Germinal center (tissue), 1 donor: ENCODE measurements at places on chromosomes 5 and 9.
A peak's percentile ranks its signal among the peaks of the same experiment; 100 is the strongest.

DNA sequence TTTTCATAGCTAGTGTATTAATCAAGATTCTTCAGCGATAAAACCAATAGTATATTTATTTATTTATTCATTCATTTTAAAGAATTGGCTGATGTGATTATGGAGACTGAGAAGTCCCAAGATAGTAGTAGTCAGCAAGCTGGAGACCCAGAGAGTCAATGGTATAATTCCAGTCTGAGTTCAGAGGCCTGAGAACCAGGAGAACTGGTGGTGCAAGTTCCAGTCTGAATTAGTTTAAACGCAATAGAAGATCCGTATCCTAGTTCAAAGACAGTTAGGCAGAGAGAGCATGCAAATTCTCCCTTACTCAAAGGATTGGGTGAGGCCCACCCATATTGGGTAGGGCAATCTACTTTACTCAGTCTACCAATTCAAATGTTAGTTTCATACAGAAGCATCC, 364.2 kb upstream of the RPS23 start:
- no peak for DNase-seq

DNA sequence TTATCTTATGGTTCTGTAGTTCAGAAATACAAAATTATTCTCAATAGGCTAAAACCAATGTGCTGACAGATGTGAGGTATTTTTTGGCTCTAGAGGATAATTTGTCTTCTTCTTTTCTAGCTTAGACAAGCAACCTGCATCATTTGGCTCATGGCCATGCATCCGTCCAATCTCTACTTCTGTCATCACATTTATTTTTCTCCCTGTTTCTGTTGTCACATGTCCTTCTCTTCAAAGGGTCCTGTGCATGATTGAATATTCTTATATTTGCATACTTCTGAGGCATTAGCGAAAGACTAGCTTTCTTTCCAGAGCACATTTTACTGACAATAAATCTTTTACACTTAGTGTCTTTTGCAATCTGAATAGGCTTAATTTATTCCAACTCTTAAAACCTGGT, 564.7 kb downstream of the CDH10 start:
- no peak for DNase-seq

GRCh38 chr9:126692041-126692758, 78.5 kb downstream of the LMX1B start:
- no peak for DNase-seq

- no peak for DNase-seq
Observed at GRCh38 chr9:33346564-33346963, 55.8 kb downstream of the AQP7 start.

DNA sequence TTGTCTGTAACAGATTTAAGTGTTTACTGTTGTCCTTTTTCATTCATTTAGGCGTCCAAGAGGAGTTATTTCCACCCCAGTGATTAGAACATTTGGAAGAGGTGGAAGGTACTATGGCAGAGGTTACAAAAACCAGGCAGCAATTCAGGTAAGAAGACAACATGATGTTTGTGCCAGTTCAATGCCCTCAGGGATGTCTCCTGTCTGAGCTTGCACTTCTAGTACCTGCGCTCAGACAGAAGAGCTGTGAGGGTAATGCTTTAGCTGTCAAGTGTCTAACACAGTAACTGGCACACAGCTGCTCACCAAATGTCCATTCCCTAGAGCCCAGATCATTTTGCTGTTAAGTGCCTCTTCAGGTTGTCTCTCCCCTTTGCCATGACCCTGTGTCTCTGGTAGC, 14.2 kb upstream of the PHF2 start:
- DNase-seq, result no peak

DNA sequence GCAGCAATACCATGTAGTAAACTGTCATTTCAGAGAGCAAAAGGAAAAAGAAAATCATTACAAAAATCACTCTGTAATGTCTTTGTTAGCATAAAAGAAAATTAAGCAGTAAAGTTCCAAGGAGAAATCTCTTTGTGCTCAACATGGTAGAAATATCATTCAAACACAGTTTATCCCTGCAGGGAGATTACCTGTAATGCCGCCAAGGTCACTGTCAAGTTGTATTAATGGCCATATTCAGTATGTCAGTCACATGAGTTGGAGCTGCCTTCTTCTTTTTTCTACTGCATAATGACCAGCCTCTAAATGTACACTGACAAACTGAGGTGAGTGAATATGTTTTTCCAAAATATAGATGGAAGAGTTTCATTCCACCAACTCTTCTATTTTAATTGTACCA, 36.5 kb downstream of the MEF2C start:
- no peak for DNase-seq

GRCh38 chr5:158194561-158194976, 335.6 kb upstream of the CLINT1 start:
- DNase-seq, result peak; percentile 39

GRCh38 chr5:56506211-56506965, 273.3 kb upstream of the ANKRD55 start:
- DNase-seq, result no peak

DNA sequence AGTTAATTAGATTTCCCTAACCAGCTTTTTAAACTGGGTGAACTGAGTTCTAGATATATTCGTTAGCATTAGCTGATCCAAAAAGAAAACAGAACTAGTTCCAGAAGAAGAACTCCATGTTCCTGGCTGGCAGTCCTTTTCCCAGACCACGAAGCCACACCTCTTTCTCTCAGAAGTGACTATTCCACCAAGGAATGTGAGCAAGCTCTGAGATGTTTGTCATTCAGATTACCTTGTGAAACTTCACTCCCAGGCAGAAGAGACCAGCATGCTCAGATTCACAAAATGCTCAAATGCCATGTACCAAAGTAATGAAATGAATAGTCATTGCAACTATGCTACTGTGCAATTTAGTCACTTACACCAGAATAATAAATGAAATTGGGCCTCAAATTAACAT, 4.4 kb upstream of the SSBP2 start:
- DNase-seq, result no peak

- DNase-seq, result no peak
Observed at GRCh38 chr9:93112864-93113389, 16.9 kb downstream of the CARD19 start.

DNA sequence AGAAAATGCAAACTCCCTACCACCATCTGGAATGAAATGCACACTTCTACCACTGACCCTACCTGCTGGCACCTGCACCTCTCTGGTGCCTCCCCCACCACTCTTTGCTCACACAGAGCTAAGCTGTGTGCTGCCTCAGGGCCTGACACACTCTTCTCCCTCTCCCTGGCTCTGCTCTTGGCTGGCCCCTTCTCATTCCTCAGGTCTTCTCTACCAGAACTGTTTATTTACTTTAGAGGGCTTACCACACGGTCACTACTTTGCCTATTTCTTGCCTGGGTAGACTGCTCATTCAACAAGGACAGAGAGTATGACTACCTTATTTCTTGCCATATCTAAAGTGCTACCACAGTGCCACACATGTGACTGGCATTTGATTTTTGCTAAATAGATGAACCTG, 3.3 kb downstream of the REEP5 start:
- no peak for DNase-seq

- peak; percentile 50 for DNase-seq
Observed at GRCh38 chr5:173581408-173582215, 34.8 kb downstream of the BOD1 start.

GRCh38 chr5:157323107-157323706, 57.3 kb downstream of the CYFIP2 start:
- no peak for DNase-seq

DNA sequence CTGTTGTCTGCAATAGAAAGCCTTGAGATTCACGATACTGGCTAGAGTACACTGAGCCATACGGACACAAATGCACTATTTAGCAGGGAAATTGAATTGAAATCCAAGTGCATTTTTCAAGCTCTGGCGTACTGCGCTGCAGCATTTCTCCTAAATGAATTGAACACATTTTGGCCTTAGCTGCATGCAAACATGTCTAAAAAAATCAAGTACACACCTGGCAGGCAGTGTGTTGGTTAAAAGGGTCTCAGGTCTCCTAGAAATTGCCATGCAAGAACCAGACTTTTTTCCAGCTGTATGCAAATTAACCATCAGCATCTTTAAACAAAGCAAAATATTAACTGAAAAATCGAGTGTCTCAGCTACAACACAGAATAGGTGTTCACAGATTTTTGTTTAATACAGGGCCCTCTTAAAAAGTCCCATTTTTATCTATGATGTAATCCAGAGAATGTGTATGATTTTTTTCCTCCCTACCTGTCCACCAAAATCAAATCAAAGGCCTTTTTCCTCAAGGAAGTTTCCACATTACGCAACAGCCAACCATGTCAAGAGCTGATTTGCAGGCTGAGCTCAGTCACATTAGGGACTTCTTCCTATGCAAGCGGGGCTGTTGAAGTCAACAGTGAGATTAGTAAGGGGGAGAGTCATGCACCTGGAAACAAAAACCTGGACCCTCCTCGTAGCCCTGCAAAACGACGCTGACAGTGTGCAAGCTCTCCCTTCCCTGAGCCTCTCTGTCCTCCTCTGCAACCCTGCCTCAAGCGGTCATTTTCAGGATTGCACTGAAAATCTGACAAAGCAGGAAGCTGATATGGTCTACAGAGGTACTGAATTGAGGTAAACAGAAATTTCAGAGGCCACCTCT, 14.1 kb upstream of the SFXN1 start:
- DNase-seq, result peak; percentile 52

DNA sequence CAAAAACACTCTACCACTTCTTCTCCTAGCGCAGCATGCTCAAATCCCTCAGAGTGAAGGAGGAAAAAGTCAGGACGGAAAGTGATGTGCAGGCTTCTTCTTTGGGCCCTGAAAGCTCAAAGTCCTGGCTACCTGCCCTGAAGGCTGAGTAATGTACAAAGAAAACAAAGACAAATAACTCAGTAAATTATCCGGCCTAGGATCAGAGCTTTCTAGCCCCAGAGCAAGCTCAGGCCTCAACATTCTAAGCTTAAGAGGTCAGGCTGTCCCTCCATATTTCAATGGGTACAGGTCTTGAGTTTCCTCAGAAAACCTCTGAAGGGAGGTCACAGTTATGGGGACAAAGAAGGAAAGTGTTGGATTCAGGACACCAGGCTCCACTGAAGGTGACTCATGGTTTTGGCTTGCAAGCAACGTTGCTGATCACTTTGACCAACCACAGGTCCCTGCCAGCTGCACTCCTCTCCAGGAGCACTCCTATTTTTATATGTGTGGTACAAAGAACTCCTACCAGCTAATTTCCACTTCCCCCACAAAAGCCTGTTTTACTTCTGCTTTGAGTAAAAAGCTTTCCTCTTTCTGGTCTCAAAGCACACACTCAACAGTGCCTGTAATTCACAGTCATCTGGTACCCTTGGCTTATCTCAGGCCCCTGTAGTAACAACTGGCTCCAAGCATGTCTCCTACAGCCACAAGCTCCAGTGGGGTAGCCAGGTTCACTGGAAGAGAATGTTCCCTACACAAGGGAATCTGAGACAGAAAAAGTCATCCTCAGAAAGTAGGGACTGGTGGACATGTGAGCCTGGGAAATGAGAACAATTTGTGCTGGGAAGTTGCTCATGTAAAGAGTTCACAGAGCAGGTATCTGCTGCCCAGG, 115.7 kb downstream of the UGCG start:
- DNase-seq, result peak; percentile 49

DNA sequence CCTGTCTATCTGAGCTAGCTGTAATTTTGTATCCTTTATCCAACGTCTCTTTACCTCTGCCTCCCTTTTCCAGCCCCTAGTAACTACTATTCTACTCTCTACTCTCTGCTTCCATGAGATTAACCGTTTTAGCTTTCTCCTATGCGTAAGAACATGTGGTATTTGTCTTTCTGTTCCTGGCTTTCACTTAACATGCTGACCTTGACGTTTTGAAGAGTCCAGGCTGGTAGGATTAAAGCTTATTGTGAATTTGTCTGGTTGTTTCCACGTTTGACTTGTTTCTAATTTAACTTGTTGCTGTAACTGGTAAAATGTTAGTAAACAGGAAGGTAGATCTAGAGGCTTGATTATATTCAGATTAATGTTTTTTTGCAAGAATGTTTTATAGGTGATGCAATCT, 385.3 kb downstream of the PSAT1 start:
- no peak for DNase-seq

DNA sequence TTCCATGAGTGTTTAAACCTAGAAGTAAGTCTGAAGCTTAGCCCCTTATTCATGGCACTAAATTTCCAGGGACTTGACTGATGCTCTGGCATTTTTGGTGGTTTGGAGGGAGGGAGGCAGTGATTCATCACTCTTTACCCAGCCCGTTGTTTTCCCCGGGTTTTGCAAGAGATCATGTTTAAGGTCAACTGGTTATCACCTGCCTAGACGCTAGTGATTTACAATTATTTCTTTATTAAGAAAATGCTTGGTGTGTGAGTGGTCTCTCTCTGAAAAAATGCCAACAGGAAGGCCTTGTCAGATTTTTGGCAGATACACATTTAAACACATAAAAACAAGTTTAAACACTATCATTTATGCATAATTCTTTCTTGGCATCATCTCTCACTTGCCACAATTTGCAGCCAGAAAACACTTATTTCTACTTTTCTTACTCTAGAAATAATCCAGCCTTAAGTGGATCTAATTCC, 737.9 kb upstream of the ZNF608 start:
- no peak for DNase-seq

GRCh38 chr5:57532513-57533497, 50.2 kb upstream of the ACTBL2 start:
- DNase-seq, result no peak

GRCh38 chr5:142698447-142699183, 12.7 kb upstream of the FGF1 start:
- DNase-seq, result no peak

DNA sequence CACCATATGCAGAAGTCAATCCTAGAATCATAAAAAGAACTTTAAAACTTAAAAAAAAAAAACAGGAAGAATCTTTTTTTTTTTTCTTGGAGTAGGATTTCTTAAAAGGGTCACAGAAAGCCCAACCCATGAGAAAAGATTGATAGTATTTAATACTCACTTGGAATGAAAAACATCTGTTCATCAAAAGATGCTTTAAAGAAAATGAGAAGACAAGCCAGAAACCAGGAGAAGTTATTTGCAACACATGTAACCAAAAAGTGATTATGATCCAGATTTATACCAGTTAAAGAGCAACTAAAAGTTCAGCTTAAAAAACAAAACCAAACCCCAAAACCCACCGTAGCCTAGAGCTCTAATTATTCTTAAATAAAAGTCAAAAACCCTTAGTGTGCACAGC, 69.3 kb downstream of the TLE4 start:
- no peak for DNase-seq

- no peak for DNase-seq
Observed at GRCh38 chr5:64666078-64666477, 24.2 kb upstream of the SHISAL2B start.

DNA sequence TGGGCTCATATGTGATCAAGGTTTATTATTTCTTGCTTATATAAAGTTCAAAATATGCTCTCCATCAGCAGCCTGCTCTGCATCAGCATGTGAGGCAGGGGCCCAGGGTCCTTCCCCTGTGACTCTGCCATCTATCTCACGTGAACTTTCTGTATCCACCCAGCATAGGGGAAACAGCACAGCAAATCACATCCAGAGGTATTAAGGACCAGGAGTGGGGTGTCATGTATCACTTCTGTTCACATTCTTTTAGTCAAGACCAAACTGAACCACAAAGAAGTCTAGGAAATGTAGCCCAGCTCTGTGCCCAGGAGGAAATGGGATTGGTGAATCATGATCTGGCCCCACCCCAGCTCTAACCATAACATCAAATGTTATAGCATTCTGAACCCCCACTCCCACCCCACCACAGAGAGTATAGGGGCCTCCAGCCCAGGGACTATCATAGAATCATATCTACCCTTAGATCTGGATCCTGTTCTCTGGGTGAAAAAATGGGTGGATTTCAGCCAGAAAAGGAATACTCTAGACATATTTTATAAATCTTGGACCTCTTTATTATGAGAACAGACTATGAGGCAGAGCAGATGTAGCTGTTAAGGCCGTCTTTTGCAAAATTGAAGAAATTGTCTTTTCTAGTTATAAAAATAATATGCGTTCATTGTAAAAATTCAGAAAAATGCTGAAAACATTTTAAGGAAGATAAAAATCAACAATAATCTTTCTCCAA, 473.7 kb downstream of the ARHGEF28 start:
- no peak for DNase-seq
